ENCODE measurements at places on chromosomes 13 and 19.

DNA sequence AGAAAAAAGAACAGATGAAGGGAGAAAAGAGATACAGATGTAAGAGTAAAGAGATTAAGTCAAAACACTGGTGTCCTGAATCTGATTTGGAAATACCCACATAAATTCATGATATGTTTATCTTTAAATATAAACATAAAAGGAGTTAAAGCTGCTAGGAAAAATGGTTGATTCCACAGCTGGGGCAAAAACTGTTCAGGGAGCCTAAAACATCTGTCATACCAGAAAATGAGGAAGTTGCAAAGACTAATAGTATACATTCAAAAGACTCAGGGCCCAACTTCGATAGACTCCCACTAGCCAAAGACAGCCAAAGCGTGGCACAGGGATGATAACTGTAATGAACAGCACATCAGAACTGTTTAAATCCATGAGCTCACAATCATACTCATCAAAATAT, 62.0 kb downstream of the ABCC4 start:
- DNase-seq: no peak

GRCh38 chr19:6020166-6020882, 42.4 kb upstream of the RANBP3 start:
- DNase-seq: no peak

DNA sequence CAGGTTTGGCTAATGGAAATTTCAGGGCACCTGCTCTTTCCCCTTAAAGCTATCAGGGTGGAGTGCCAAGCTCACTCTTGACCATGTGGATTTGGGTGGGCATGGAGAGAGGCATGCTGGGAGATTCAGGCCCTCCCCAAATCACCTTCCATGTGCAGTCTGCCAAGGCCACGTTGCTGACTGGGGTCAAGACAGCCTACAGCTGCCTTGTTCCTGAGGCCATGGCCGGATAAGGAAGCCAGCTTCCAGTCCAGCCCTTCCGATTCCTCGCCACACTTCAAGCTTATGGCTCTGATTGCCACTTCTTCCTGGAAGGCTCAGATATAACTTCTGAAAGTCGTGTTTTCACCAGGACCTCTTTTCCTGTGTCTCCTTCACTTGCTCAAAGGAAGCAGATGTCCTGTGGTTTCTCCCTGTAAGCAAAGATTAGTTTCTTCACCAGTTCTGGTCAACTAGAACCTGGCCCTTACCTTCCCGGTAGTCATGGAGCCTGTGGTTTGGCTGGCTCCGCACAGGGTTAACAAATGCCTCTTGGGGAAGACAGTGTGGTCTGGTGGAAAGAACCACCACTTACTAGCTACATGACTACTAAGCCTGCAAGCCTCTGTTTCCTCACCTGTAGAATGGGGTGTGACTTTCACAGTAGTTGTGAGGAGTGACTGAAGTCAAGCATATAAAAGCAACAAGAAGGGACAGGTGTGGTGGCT, 16.1 kb upstream of the TPT1 start:
- DNase-seq: no peak

- no peak for DNase-seq
Observed at GRCh38 chr13:111537115-111537728, 216.8 kb downstream of the TEX29 start.

GRCh38 chr13:64912141-64912540, 2318.0 kb downstream of the PCDH9 start:
- peak; percentile 71 for DNase-seq

GRCh38 chr19:56309511-56310185, 5.0 kb downstream of the ZSCAN5A start:
- no peak for DNase-seq

- no peak for DNase-seq
Observed at GRCh38 chr13:51707461-51707860, 96.5 kb downstream of the DHRS12 start.

- no peak for DNase-seq
Observed at GRCh38 chr19:15424121-15424520, 5.3 kb upstream of the AKAP8L start.

DNA sequence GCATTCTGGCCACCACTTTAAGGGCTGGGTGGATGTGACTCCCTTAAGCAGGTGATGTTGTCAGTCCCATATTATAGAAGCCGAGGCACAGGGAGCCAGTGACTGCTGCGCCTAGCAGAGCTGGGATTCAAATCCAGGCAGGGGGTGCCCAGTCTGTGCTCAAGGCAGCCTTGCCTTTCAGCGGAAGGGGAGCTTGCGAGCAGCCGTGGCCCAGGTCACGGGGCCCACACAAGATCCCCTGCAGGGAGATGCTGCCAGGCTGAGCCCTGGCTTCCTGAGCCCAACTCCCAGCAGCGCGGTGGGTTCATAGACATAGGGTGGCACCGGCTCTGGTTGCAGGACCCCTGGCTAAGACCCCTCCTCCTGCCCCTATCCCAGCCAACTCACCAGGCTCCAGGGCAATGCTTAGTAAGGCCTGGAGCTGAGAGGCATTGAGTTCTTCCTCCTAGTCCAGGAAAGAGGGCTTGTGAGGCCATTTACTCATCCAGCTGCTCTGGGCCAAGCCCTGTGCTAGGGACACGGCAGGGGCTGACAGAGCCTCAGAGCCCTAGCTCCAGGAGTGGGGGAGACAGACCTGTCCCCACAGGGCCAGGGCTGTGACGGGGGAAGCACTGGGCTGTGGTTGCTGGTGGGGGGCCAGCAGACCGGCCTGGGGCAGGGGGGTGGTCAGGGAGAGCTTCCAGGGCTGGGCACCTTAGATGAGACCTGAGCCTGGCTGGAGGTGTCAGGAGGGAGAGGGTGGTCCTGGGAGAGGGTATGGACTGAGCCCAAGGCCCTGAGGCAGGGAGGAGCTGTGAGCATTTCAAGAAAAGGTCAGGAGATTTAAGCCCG, 9.6 kb downstream of the CAPN12 start:
- no peak for DNase-seq

- DNase-seq: no peak
Observed at GRCh38 chr13:42803563-42804204, 22.3 kb downstream of the FAM216B start.

DNA sequence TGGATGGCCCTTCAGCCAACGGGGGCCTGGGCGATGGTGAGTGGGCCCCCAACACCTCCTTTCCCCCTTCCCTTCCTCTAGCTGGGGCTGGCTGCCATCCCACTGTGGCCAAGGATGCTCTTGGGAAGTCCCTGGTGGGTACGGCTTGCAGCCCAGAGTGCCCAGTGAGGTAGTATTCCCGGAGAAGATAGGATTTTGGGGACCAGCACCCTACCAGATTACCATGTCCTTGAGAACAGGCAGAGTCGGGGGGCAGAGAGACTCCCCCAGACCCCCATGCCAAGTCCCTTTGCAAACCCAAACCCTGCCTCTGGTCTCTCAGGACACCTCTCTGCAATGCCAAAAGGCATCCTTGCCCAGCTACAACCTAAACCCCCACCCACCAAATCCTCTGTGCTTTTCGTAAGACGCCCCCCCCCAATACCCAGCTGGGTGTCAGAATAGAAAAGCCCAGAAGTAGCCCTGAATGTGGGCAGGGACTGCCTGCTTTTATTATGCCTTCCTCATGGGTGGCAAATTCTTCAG, 1.7 kb downstream of the HIF3A start:
- DNase-seq: no peak

DNA sequence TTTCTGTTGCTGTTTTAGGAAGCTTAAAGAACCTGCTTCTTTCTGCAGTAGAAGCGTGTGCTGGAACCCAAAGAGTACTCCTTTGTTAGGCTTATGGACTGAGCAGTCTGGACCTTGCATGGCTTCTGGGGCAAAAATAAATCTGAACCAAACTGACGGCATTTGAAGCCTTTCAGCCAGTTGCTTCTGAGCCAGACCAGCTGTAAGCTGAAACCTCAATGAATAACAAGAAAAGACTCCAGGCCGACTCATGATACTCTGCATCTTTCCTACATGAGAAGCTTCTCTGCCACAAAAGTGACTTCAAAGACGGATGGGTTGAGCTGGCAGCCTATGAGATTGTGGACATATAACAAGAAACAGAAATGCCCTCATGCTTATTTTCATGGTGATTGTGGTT, 103.1 kb downstream of the TNFRSF19 start:
- peak; percentile 68 for DNase-seq

GRCh38 chr13:59112221-59112718, 1051.5 kb downstream of the DIAPH3 start:
- peak; percentile 93 for DNase-seq

GRCh38 chr19:51567583-51567982, 3.5 kb upstream of the ZNF175 start:
- no peak for DNase-seq

GRCh38 chr13:27825072-27825471, 32.8 kb downstream of the GSX1 start:
- DNase-seq: no peak

DNA sequence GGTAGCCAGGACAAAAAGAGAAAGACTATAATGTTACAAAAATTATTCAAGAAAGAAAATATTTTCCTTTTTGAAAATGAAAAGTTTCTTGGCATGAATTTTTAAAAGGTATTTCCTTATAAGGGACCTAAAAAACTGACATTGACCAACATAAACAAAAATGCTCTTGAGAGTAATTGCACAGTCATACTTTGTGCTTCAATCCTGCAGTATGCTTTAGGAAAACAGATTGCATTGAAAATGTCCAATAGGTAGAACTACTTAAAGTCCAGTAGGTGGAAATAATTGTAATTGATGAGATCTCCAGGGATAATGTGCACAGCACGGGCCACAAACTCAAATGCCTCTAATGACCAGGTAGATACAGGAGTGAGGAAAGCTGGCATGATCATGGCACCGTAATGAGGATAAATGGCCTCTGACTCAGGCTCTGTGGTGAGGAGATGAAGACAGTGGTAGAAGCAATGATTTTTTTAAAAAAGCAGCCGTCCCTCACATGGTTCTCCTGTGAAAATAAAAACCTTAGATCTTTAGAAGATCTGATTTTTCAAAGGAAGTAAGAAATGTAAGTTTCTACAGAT, 278.0 kb downstream of the ITGBL1 start:
- DNase-seq: no peak

DNA sequence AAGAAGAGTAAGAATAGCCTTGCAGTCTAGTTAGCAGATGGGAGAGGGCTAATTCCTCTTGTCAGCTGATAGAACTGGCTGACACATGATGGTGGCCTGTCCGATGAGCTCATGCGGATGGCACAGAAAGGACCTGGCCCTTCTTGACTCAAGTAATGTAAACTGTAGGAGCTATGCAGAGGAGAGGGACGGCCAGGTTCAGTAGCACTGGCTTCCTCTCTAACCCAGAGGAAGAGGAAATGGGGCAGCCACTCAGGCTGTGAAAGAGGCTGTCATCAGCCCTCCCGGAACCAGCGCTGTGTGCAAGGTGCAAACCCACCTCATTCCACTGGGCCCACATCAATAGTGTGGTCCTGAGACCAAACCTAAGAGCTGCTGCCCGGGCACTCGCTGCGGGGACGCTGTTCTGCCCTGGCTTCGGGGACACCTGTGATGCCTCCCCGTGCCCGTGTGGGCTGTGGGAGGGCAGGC, 30.8 kb upstream of the USE1 start:
- DNase-seq: no peak

DNA sequence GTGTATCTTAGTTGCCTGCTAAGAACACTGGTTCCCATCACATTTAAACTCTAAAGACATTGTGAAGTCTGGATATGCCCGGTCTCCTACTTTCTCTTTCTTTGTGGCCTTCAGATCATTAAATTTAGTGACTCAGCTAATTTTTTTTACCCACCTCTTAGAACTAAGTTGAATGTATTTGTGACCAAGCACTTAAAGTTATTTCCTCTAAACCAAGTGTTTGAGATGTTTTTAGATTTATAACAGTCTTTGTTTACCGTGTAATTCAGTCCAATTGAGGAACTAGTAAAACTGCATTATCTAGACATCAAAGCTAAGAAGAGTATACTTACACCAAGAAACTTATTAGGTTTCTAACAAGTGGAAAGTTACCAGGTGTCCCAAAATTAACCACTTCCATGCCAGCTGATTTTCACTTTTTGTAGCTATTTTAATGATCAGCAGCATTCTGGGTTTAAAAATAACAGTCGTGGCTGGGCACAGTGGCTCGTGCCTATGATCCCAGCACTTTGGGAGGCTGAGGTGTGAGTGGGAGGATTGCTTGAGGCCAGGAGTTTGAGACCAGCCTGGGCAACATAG, 53.1 kb downstream of the ARHGAP35 start:
- no peak for DNase-seq

GRCh38 chr19:17599780-17600179, 44.3 kb downstream of the COLGALT1 start:
- DNase-seq: peak; percentile 22

DNA sequence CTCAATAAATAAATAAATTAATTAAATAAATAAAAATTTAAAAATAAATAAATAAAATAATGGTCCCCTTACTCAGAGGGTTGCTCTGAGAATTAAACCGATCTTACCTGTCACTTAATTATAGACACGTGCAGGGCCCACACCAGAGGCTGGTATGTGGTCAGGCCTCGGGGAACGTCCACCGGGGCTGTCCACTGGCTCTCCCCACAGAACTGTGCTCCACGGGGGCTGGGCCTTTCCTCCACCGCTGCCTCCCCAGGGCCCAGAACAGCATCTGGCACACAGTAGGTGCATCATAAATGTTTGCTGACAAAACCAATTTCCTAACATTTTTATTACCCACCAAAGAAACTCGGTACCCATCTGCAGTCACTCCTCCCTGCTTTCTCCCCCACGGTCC, 69.2 kb downstream of the CEBPG start:
- no peak for DNase-seq

DNA sequence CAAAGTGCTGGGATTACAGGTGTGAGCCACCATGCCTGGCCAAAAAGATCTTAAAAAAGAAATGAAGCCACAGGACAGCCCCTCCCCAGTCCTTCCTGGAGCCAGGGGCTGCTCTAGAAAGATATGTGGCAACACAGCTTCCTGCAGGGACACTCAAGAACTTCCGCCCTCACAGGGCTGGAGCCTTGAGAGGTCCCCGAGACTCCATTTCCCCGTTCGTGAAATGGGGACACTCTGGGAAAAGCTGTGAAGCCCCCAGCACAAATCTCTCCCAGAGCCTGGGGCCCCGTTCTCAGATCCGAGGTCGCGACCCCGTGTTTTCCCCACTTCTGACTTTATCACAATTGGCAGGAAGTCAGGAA, 2.5 kb upstream of the GPX4 start:
- DNase-seq: no peak

- no peak for DNase-seq
Observed at GRCh38 chr13:76363682-76364289, 522.4 kb downstream of the KCTD12 start.

GRCh38 chr19:16942583-16942982, 53.8 kb downstream of the F2RL3 start:
- DNase-seq: no peak

GRCh38 chr13:22569811-22570210, 611.0 kb upstream of the SGCG start:
- no peak for DNase-seq

All from fibroblast of skin of left biceps (primary cell).